ENCODE measurements at places on chromosomes 2 and 18.

GRCh38 chr18:10202845-10203321 lies 251.6 kb upstream of the APCDD1 start:
- DNase-seq, result no peak

DNA sequence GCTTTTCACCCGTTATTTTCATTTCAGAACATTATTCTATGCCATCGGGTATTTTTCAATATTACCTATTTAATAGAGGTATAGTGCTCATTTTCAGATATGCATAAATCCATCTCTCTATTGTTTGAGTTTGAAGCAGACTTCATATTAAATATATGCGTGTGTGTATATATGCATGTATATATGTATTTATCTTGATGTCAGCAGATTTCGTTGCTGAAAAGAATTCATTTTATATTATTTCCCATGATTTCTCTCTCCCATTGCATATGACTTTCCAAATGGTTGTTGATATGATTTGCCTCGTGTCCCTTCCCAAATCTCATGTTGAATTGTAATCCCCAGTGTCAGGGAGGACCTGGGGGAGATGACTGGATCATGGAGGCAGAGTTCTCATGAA lies 28.6 kb upstream of the COPS8 start:
- no peak for DNase-seq

- peak; percentile 3 for DNase-seq
These were observed 3.9 kb downstream of the GLI2 start for GRCh38 chr2:120739438-120740090.

- no peak for DNase-seq
These were observed 306.0 kb downstream of the LRP1B start for GRCh38 chr2:141824790-141825189.

DNA sequence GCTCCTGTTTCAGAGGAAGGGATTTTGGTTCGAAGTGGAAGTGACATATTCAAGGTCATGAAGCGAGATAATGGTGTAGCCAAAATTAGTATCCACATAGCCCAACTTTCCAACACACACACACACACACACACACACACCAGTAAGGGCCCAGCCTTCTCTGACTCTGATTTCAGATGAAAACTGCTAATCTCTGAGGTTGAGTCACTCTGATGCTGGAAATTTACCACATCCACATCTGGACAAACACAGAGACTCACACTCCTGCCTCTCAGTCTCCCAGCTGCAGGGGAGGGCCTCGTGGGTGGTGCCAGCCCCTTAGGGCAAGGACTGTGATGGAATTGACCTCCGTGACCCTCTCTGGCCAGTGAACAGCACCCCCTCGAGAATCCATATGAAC lies 29.0 kb upstream of the SLC35F6 start:
- DNase-seq, result no peak

DNA sequence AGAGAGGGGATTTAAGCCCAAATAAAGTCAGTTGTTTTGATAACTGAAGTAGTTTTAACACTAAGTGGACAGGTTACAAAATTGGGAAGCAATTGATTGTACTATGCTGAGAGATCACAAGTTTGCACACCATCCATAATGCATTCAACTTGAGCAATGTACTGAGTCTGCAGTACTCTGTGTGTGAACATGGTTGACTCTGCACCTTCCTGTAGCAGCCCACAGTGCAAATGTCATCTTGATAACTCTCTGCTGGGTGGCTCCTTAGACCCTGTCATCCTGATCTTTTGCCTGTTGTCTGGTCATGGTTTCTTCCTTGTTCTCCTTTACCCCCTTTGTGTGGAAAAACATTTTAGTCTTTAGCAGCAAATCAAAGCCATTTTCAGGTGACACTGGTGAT lies 168.0 kb downstream of the ARHGAP15 start:
- no peak for DNase-seq

- no peak for DNase-seq
These were observed 62.0 kb upstream of the ATL2 start for GRCh38 chr2:38438883-38439612.

GRCh38 chr2:181036848-181037603 lies 56.6 kb downstream of the UBE2E3 start:
- no peak for DNase-seq

DNA sequence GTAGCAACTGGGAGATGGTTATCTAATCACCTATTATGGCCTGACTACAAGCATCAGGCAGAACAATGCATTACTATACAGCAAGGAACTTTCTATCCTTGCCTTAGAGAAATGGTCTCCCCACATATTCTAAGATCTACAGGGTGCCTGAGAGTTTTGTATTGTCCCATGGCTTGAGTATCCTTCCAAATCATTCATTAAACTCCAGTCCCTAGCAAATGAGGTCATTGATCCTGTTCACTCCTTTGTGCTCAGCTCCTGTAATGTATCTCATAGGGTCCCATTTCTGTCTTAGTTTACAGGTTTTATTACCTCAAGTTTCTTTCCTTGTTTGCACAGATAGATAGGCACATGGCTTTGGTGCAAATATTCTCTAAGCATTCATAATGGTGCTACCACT lies 9.0 kb downstream of the HNMT start:
- no peak for DNase-seq

DNA sequence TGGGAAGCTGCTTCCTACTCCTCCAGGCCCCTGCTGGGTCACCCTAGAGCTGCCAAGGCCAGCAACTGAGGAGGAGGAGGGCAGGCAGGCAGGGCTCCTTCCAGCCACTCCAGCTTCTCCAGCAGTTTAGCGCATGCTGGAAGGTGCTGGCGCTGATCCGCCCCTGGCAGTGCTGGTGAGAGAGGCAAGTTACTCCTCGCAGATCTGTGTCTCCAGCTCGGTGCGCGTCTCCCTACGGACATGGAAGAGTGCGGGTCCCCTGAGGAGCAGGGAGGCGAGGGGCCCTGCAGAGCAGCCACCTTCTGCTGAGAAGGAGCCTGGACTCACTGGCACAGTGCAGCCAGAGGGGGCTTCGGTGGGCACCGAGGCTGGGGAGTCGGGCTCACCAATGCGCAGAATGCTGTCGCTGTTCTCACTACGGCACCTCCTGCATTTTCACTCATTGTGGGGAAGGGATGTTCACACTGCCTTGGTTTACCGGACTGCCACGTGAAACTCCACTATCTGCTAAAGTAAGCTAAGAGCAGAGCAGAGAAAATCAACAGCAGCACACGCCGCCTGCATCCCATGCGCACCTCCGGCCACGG lies 206.0 kb downstream of the HDAC4 start:
- peak; percentile 6 for DNase-seq

DNA sequence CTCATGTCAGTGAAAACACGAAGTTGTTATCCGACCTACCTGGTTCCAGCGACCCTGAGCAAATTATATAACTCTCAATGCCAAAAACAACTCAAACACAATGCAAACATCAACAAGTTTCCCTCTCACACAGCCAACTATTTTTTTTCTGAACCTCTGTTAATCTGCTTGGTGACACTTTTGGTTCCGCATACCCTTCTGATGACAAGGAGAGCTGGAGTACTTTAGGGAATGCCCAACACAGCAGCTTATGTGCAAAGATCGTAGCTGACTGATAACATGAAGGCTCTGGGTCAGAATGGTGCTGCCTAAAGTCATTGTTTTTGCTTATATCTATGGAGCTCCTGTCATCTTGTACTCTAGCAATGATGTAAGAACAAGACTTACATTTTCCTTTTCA lies 72.7 kb upstream of the CCDC68 start:
- no peak for DNase-seq

- no peak for DNase-seq
These were observed 65.9 kb downstream of the AAK1 start for GRCh38 chr2:69577467-69578197.

- DNase-seq, result peak; percentile 87
These were observed 231.2 kb downstream of the MYO3B start for GRCh38 chr2:170409164-170409535.

DNA sequence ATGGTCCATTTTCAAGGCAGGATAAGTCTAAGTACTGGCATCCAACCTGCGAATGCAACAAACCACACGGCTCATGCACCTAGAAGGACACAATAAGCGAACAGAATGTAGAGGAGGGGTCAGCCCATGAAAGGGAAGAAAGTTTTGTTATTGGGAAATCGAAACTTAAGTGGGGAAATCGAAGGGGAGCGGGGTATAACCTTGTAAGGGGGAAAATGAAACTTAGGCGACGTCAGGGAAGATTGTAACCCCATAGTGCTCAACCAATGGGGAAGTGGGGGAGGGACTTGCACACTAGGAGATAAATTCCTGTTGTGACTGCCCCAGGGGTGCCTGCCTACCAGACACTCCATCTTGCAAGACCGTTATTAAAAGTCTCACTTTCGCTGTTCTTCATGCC lies 15.6 kb upstream of the OTOF start:
- DNase-seq, result no peak

- DNase-seq, result no peak
These were observed 28.2 kb downstream of the ARHGAP15 start for GRCh38 chr2:143157418-143157817.

- no peak for DNase-seq
These were observed 143.7 kb upstream of the RPRM start for GRCh38 chr2:153622285-153622684.

- no peak for DNase-seq
These were observed 3.4 kb upstream of the PDCD1 start for GRCh38 chr2:241862093-241862492.

DNA sequence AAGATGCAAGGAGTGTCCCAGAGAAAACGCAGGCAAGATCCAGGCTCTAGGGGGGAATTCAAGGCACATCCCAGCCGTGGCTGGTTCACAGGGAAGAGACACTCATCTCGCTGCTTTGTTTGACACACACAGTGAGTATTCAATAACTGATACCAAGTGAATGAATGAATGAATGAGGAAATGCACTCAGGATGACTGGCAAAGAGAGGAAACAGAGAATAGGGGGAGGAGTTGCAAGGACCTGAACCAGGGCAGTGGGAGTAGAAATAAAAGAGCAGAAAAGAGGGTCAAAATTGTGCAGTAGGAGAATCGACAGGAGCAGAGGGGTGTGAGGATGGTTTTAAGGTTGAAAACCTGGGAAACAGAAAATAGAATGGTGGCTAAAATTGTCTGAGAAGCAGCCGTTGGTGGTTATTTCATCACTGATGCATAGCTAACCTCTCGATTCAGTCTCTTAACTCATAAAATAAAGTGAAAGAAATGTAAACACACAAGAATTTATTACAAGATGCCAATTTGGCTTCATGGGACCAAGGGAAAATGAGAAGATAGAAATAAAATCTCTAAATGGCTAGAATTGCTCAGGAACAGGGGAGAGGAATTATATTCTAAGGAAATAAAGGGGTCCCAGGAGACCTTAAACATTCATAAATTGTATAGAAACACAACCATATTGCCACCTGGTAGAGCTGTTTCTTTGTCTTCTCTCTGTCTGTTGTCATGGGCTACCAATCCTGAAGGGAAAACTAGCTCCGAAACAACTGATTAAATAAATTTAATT lies 63.9 kb upstream of the PHLPP1 start:
- DNase-seq, result no peak

DNA sequence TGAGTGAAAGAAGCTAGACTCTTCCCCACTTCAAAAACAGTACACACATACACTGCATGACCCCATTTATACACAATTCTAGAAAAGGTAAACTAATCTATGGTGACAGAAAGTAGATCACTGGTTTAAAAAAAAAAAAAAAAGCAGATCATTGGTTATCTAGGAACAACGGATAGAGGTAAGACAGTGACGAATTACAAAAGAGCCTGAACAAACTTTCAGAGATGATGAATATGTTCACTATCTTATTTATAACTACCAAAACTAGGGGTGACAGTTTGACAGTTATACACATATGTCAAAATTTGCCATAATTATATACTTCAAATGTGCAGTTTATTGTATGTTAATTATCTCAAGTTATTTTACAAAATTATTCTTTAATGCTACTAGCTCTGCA lies 27.5 kb downstream of the MAP3K2 start:
- DNase-seq, result no peak

DNA sequence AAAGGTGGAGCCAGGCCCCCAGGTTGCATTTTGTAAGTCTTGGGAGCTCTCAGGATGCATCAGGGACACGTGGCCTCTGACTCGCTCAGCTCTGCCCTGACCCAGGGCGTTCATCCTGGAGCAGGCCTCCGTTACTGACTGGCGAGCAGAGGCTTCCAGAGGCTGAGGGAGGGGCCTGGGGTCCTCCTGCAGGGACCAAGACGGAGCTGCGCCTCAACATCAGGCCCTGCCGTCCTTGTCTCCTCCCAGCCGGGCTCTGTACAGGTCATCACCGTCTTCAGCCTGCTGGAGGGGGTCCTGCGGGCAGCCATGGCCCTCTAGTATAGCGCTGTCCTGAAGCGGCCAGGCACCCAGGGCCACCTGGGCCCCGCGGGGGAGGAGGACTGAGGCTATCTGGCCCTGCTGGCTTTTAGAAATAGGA lies 10.2 kb upstream of the ALPP start:
- DNase-seq, result no peak

Measured in stimulated activated CD8-positive, alpha-beta memory T cell treated with anti-CD3 and anti-CD28 coated beads, Interleukin-4, amount 100 ng/mL, for 48 hours (primary cell).